ENCODE measurements at places on chromosomes 7 and 10. TPM values are rescaled to one million over a fixed set of nuclear protein-coding genes. Genes with fewer than 3 reads are reported as not detected.

- H3K36me3 ChIP-seq: no peaks in the 10 kb centered on the region
- no peaks in the 10 kb centered on the region for H3K4me1 ChIP-seq
- no peaks in the 10 kb centered on the region for H3K27me3 ChIP-seq
- no peak overlapping the region for H3K4me3 ChIP-seq
- no peak overlapping the region for H3K27ac ChIP-seq
These were observed 268.5 kb downstream of the ADK start for GRCh38 chr10:74419491-74419951.

DNA sequence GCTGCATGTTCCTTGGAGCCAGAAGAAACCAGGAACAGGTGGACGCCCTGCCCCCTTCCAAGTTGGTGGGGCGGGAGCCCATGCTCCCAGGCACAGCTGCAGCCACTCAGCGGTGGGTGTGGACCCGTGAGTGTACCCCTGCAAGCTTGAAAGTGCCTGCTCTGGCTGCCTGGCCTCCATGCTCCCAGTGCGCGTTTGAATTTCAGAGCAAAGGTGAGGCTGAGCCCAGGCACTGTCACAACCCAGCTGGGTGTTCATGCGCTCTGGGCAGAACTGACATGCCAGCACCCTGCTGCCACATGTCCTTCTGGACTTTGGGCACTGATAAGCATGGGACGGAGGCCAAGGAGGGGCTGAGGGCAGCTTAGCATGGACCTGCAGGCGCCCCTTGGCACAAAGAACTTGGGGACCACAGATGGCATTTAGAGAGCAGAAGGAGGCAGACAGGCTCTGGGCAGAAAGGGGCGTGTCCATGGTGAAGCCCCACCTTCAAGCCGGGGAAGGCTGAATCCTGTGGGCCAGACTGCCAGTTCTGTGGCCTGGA, 402.0 kb upstream of the NRG3 start:
- H3K4me3 ChIP-seq: no peak overlapping the region
- H3K27me3 ChIP-seq: no peaks in the 10 kb centered on the region
- no peak for DNase-seq
- no peaks in the 10 kb centered on the region for H3K36me3 ChIP-seq
- H3K4me1 ChIP-seq: no peaks in the 10 kb centered on the region

Gene TAF5
- total RNA-seq: 7.6 TPM

Gene CLEC2L
- total RNA-seq: 0.21 TPM

Gene CASP7
- total RNA-seq: 27.6 TPM

DNA sequence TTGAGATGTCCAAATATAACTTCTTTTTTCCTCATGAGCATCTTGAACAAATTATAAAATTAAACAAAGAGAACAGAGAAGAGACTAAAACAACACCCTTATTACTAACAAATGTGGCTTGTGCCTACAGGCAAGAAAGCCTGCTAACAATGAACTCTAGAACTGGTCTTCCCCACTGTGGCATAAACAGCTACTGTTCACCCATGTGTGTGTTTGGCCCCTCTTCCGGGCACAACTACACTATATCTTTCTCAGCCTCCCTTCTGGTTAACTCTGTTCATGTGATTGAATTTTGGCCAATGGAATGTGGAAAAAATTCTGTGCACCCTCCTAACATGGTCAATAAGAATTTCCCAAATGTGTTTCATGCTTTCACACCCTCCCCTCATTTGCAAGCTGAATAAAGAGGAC, 117.0 kb downstream of the KBTBD2 start:
- H3K4me3 ChIP-seq: no peak overlapping the region
- no peaks in the 10 kb centered on the region for H3K4me1 ChIP-seq
- H3K27ac ChIP-seq: no peak overlapping the region
- H3K27me3 ChIP-seq: no peaks in the 10 kb centered on the region

Gene PIP
- not detected for total RNA-seq

Gene UBTD1
- 6.9 TPM for total RNA-seq

Gene ZMIZ1
- 188 TPM for total RNA-seq

- no peaks in the 10 kb centered on the region for H3K4me1 ChIP-seq
- H3K4me3 ChIP-seq: no peak overlapping the region
- no peaks in the 10 kb centered on the region for H3K36me3 ChIP-seq
- H3K27me3 ChIP-seq: no peaks in the 10 kb centered on the region
- no peak for DNase-seq
These were observed 32.8 kb downstream of the CFAP46 start for GRCh38 chr10:132909491-132910071.

- H3K27me3 ChIP-seq: no peaks in the 10 kb centered on the region
- H3K4me3 ChIP-seq: no peak overlapping the region
- no peak overlapping the region for H3K27ac ChIP-seq
- no peaks in the 10 kb centered on the region for H3K4me1 ChIP-seq
- no peaks in the 10 kb centered on the region for H3K36me3 ChIP-seq
- DNase-seq: no peak
These were observed 421.4 kb downstream of the SDK1 start for GRCh38 chr7:3722396-3722922.

Gene MEST
- total RNA-seq: 11.8 TPM

- H3K27ac ChIP-seq: no peak overlapping the region
- H3K27me3 ChIP-seq: no peaks in the 10 kb centered on the region
- no peak overlapping the region for H3K4me3 ChIP-seq
- no peaks in the 10 kb centered on the region for H3K36me3 ChIP-seq
- H3K4me1 ChIP-seq: no peaks in the 10 kb centered on the region
These were observed 270.1 kb upstream of the TPK1 start for GRCh38 chr7:145106001-145106400.

Gene TRPV5
- total RNA-seq: 0.34 TPM

- H3K4me3 ChIP-seq: no peak overlapping the region
- no peak for DNase-seq
- no peak overlapping the region for H3K27ac ChIP-seq
- no peaks in the 10 kb centered on the region for H3K27me3 ChIP-seq
These were observed 189.9 kb downstream of the PPP1R9A start for GRCh38 chr7:95097291-95097690.

Gene CTTNBP2
- 44.1 TPM for total RNA-seq

DNA sequence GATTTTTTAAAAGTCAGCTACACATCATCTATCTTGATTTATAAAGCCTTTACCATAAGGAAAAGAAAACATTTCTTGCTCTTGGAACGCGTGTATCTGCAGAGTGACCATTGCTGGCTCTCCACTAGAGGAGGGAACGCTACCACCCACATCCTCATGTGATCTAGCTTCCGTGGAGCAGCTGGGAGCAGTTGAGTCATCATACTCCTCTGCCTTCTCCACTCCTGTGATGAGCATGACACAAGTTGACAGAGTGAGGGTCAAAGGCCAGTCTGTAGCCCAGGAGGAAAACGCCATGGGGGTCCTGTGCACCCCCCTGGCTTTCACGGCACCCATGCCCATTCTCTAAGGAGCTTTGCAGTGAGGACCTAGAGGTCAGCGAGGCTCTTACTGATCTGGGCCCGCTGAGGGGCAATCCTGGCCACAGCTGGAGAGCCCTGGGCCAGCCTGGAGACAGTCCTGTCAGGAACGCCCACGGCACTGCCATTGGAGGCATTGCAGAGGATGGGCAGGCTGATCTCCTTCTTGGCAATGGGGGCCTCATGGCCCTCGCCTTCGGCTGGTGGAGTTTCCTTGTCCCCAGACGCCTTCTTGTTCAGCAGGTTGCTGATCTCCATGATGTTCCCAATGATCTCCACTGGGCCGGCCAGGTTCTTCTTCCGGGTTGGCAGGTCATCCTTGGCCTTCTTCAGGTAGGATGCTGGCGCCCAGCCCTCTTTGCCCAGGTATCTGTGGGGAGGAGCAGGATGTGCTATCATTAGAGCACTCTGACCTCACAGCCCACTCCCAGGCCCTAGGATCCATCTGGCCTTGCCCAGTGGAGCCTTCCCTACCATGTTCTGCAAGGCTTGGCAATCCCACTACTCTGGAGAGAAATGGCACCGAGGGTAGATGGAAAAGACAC, 119.2 kb downstream of the NEURL1 start:
- no peak overlapping the region for H3K4me3 ChIP-seq
- peak; percentile 56 for DNase-seq
- H3K36me3 ChIP-seq: no peaks in the 10 kb centered on the region
- peak overlapping the region; percentile 62 for H3K27ac ChIP-seq
- H3K27me3 ChIP-seq: no peaks in the 10 kb centered on the region
- peaks cover 19% of the 10 kb centered on the region for H3K4me1 ChIP-seq

Gene MMD2
- total RNA-seq: not detected

DNA sequence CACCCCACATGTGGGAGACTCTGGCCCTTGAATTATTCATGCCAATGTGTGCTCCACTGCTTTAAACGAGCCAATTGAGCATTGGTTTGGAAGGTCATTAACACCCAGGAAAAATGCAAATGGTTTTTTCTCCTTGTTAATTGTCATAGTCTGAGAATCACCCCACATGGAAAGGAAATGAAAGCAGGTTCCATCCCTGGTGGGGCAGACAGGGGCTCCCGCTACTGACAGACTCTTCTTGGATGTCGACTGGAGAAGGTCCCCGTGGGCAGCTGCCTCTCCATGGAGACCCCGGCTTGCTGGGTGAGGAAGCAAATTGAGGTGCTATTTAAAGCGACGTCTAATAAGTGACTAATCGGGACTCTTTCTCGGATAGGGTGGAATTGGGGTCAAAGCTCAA, 32.0 kb upstream of the EN2 start:
- DNase-seq: no peak
- H3K4me1 ChIP-seq: no peaks in the 10 kb centered on the region
- H3K4me3 ChIP-seq: no peak overlapping the region

- H3K27ac ChIP-seq: peak overlapping the region; percentile 57
- DNase-seq: no peak
- H3K4me3 ChIP-seq: peak overlapping the region; percentile 50
- no peaks in the 10 kb centered on the region for H3K4me1 ChIP-seq
- H3K36me3 ChIP-seq: no peaks in the 10 kb centered on the region
These were observed 448 bp upstream of the PTER start for GRCh38 chr10:16436367-16436757.

DNA sequence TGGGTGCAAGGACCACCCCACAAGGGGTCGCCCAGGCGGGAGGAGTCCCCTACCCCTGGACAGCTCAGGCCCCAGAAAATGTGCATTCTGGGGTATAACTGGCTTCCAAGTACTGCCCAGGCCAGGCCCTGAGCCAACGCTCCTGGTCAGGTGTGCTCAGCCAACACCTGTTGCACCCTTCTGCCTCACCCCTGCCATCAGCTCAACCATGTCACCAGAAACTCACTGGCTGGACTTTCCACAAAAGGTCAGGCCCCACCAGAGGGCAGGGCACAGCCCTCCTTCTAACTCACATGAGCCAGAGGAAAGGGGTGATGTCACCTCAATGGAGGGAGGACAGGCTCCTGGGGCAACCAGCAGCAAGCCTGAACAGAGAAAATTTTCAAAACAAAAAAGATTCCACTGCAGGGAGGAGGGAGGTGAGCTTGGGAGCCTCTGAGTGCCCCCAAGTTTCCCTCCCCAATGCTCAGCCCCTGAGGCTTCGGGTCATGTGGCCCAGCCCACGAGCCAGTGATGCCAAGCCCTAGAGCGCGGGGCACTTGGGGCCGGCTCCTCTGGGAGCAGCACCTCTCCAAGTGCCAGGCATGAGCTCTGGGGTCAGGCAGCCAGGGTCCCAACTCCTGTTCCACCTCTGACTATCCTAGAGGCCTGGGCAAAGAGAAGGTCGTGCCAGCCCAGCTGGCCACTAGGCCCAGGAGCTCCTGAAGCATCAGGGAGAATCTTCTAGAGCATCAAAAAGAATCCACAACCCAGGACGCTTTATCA, 2.2 kb downstream of the OGDHL start:
- H3K4me1 ChIP-seq: no peaks in the 10 kb centered on the region
- no peaks in the 10 kb centered on the region for H3K27me3 ChIP-seq
- H3K27ac ChIP-seq: no peak overlapping the region

DNA sequence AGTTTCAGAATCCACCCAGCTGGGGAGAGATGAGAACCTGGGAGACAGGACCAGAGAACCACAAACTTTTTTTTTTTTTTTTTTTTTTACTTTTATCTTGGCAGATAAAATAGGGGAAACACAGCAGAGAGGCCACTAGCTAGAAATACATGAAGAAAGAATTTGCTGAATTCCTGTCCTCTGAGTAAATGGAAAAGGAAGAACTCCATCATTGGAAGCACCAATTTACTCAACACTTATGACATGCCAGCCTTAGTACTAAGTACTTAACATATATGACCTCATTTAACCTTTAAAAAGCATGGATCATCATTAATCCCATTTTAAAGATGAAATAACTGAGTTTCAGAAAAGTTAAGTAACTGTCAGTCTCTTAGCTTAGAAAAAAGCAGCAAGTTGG, 343.0 kb upstream of the NPSR1 start:
- H3K36me3 ChIP-seq: no peaks in the 10 kb centered on the region
- H3K4me1 ChIP-seq: no peaks in the 10 kb centered on the region
- DNase-seq: no peak
- H3K27me3 ChIP-seq: no peaks in the 10 kb centered on the region
